ENCODE measurements at places on chromosomes 12 and 14.

DNA sequence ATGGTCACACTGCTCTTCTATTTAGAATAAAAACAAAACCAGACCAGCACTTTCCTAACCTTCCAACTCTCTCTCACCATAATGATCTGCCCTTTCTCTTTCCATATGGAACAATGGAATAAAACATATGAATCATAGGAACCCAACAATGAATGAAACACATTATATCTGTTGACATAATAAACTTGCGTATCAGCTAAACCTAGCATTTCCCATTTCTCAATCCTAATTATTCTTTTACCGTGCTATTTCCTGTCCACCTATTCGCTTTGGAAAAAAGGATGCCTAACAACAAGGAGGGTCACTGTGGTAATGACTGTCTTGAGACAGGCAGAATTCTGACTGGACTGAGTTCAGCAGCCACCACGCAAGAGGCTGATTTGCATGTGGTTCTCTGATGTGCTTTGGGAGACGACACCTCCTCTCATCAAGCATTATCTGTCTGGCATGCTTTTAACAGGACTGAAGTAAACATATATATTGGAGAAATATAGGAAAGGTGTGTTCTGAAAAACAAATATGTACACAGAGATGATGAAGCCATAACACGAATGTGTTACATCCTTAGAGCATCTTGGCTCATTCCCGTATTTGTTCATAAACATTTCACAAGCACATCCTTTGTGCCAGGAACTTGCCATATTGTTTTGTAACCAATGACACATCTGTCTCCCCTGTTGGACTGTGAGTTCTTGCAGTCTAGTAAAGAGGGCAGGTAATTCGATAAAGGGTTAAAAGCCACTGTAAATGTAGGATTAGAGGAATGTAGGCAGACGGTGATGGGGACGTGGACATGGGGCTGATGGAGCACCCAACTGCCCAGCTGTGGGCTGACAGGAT lies 87.7 kb downstream of the PTPRB start:
- DNase-seq: no peak

- no peak for DNase-seq
Measured at GRCh38 chr14:22866874-22867273, 4.7 kb upstream of the LRP10 start.

GRCh38 chr12:132176385-132176919 lies 32.2 kb downstream of the NOC4L start:
- DNase-seq: no peak

DNA sequence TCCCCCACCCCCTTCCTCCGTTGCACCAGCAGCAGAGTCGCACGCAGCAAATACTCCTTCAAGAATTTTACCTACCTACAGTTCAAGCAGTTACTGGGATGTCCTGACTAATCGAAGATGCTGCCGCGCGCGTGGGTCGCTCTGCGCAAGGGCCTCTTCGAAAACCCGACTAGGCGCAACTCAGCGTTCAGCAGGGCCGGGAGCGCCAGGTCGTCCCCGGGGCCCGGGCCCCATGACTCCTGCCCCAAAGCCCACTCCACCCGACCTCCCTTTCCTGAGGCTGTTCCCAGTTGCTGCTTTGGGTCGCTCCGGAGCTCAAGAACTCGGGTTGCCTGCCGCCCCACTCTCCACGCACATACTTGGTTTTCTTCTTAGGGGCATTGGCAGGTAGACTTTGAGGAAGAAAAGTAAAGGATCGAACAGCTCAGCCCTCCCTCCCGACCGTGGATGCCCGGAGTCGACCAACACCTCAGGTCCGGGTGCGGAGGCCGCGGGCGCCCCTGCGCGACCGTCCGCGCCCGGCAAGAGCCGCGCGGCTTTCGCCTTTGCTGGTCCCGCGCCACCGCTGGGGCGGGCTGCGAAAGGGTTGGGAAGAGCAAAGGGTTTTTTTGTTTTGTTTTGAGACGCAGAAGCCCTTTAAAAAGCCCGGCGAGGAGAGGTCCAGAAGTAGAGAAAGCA lies 1.9 kb downstream of the BMP4 start:
- DNase-seq: peak; percentile 26
